GM20000 (cell line): ENCODE measurements at places on chromosomes 11 and 22.
A peak's percentile ranks its signal among the peaks of the same experiment; 100 is the strongest.

DNA sequence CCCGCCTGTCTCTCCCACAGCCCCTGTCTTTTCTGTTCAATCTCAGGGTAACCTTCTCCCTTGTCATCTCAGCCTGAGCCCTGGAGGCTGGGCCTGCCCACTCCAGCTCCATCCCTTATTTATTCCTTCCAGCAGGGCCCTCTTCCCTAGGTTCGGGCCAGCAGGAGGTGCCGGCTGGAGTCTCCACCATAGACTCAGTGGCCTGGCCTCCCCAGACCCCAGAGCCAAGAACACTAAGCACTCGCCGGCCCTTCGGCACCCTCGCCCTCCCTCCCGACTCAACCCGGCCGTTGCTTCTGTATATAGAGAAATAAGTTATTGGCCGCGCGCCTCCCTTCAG, 1.4 kb upstream of the RAB1B start:
- no peak for DNase-seq

- peak; percentile 38 for DNase-seq
Measured at GRCh38 chr11:75474878-75475766, 42.1 kb upstream of the KLHL35 start.

GRCh38 chr22:44340271-44341239, 27.8 kb upstream of the SHISAL1 start:
- DNase-seq: no peak

- peak; percentile 55 for DNase-seq
Measured at GRCh38 chr22:37310815-37311595, 28.7 kb downstream of the CYTH4 start.

- DNase-seq: no peak
Measured at GRCh38 chr11:74154620-74155281, 16.1 kb downstream of the C2CD3 start.

DNA sequence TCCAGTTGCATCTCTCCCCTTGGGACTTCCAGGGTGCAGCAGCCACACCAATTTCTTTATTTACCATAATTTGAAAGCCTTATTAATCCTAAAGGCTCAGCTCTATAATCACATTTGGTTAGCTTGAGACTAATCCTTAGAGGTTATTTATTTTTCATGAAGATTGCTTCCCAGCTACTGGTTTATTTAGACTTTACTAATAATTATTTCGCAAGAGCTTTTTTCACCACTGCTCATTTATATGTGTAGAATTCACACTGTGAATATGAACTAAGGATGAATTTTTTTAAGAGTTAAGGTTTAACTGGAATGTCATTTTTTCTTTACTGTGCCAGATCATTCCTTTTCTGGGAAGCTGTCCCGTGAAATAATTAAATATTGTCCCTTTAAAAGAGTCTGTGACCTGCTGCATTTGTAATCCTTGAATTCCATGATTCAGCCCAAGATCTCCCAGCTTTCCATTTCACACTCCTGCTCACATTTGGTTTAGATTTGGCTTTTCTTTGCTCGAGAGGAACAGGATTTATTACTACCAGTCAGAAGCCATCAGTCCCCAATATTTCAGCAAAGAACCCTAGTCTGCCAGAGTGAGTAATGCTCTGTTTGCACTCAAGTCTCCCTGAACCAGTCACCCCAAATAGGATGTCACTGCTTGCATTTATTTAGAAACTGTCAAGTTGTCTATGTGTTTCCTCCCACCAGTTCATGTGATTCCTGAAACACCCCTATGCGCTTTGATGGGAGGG, 4.4 kb upstream of the CD44 start:
- no peak for DNase-seq

DNA sequence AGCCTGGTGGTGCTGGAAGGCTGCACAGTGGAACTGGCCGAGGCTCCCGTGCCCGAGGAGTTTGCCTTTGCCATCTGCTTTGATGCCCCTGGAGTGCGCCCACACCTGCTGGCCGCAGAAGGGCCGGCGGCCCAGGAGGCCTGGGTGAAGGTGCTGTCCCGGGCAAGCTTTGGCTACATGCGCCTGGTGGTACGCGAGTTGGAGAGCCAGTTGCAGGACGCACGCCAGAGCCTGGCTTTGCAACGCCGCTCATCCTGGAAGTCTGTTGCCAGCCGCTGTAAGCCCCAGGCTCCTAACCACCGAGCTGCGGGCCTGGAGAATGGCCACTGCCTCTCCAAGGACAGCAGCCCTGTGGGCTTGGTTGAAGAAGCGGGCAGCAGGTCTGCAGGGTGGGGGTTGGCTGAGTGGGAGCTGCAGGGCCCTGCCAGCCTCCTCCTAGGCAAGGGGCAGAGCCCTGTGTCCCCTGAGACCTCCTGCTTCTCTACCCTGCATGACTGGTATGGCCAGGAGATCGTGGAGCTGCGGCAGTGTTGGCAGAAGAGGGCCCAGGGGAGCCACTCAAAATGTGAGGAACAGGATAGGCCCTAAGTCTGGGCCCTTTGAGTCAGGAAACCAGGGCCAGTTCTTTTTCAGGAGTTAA, 1.9 kb upstream of the SMDT1 start:
- no peak for DNase-seq

GRCh38 chr11:94472916-94473799, 20.5 kb downstream of the MRE11 start:
- DNase-seq: peak; percentile 44

GRCh38 chr22:23236026-23236425, 55.7 kb downstream of the BCR start:
- no peak for DNase-seq

DNA sequence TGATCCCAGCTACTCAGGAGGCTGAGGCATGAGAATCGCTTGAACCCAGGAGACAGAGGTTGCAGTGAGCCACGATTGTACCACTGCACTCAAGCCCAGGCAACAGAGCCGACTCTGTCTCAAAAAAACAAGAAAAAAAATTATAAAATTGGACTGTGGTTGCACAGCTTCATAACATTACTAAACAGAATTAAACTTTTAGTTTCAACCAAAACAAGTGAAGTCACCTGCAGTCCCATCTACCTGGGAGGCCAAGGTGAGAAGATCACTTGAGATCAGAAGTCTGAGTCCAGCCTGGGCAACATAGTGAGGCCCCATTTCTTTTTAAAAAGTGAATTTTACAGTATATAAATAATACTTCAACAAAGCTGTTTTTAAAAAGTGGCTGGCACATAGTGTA, 47.8 kb upstream of the CD5 start:
- no peak for DNase-seq

DNA sequence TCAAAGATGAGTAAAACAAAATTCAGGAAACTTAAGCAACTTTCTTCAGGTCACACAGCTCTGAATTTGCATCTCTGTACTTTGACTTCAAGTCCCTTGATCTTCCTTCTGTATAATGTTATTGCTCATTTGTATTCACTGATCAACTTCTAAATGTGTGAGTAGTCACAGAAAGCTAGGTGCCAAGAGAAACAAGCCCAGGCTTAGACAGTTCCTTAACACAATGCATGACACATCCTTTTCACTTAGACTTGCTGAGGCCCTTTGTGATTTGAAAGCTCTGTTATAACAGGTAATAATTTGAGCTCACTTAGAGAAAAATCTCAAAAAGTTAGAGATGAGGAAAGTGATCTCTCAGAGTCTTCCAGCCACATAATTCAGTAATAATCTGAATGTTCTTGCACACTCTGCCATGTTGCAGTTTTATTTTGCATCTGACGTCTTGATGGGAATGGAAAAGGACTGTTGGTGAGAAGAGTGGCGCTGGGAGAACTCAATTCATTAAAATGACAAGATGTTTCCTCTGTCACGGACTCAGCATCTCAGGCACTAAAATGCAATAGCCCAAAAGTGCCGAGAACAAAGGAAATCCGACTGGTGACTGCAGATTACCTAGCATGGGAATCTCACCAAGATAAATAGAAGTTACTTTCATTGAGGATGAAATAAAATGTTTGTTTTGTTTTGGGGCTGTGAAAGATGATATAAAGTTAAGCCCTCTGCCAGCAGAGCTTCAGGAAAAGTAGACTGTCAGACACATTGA, 665.3 kb downstream of the OPCML start:
- no peak for DNase-seq

GRCh38 chr11:88529426-88529825, 191.9 kb upstream of the CTSC start:
- DNase-seq: no peak

GRCh38 chr11:2096919-2097301, 42.3 kb downstream of the IGF2 start:
- no peak for DNase-seq

GRCh38 chr11:23564370-23564769, 704.1 kb upstream of the CCDC179 start:
- no peak for DNase-seq

DNA sequence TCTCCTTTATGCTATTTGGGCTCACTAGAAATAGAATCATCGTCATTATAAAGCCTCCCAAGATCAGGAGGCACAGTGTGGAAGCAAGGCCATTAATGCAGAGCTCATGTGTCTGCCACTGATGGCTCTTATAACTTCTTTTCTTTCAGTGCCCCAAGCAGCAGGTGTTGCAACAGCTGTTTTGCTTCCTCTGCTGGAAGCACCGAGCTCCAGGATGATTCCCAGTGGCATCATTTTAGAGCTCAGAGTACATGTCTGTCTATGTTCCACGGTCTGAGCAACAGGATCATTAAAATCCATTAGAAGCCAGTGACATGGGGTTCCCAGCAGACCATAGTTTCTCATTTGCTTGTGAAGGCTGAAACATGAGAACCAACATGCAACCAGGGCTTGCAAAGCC, 803.0 kb upstream of the FAT3 start:
- no peak for DNase-seq
